ENCODE measurements at places on chromosomes 1 and 21.

- no peak for DNase-seq
These were observed 28.6 kb upstream of the C1orf185 start for GRCh38 chr1:51073456-51073855.

DNA sequence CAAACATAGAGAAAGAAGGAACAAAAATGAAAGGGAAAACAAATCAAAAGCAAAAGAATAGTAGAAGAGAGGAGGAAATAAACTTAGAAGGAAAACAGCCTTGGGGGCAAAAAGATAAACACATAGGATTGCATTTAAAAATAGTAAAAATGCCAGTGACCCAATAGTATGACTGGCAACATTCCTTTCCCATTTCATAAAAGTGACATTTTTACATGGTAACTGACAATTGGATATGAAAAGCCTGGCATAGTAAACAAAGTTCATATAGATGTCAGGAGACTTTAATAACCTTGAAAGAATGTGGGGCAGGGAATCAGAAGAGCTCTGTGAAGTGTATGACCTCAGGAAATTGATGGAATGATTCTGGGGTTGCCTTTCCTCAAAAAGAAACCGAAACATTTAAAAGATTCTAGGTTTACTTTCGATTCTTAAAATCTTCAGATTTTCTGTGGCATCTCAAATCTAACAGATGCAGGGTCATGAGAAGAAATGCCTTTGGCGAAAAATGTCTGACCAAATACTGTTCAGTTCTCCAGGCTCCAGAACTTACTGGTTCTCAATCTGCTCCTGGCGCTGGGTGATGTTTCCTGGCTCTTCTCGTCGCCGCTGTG lies 33.7 kb downstream of the SPTA1 start:
- DNase-seq = no peak

GRCh38 chr1:209927466-209927865 lies 10.6 kb upstream of the SYT14 start:
- no peak for DNase-seq

- no peak for DNase-seq
These were observed 230.8 kb downstream of the PAPPA2 start for GRCh38 chr1:176693697-176694329.

- no peak for DNase-seq
These were observed 72.8 kb downstream of the S100B start for GRCh38 chr21:46532080-46532479.

DNA sequence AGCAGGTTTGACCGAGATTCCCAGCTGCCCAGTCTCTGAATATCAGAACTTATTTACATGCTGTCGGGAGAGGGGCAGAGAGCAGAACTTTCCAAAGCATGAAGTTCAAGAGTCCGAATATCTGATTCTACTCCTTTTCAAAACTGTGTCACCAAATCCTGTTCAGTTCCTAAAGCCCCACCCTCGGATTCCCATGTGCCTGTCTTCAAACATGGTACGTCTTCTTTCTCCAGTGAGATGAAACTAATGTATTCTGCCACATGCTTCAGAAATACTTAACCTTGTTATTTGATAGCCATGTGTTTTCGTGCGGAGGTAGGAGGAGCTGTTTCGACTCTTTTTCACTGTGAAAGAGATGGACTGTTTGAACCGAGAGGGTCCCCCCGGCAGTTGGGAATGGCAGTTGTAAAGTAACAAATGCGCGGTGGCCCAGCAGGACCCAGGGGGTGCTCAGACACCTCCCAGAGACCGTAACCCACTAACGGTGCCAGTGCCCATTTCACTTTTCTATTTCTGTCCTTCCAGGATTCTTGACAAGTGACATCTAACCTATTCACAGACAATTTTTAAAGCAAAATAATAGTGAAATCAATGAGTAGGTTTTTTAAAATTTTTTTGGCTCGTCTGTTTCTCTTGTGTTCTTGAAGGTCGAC lies 67.2 kb downstream of the ZBTB18 start:
- no peak for DNase-seq

GRCh38 chr1:220691053-220691684 lies 1.0 kb downstream of the C1orf115 start:
- no peak for DNase-seq

- no peak for DNase-seq
These were observed 46.8 kb downstream of the MACO1 start for GRCh38 chr1:25477448-25478034.

- DNase-seq = no peak
These were observed 169.3 kb upstream of the KCTD3 start for GRCh38 chr1:215397843-215398242.

- DNase-seq = no peak
These were observed 84.9 kb upstream of the DMRTA2 start for GRCh38 chr1:50508040-50508586.

DNA sequence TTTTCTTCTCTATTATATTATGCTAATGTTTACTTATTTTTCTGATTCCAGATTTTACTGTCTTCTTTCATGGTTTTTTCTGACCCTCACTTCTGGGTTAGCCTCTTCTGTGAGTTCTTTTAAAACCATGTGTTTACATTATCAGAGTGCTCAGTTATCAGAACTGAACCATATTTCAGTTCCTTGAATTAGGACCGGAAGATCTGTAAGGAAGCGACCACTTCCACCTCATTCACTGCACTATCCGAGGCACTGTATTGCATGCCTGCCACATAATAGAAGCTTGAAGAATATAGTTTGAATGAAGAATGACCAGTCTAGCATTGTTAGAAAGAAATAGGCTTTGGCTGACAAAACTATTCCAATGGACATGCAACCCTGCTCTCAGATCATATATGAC lies 281.0 kb upstream of the DEPDC1 start:
- no peak for DNase-seq

DNA sequence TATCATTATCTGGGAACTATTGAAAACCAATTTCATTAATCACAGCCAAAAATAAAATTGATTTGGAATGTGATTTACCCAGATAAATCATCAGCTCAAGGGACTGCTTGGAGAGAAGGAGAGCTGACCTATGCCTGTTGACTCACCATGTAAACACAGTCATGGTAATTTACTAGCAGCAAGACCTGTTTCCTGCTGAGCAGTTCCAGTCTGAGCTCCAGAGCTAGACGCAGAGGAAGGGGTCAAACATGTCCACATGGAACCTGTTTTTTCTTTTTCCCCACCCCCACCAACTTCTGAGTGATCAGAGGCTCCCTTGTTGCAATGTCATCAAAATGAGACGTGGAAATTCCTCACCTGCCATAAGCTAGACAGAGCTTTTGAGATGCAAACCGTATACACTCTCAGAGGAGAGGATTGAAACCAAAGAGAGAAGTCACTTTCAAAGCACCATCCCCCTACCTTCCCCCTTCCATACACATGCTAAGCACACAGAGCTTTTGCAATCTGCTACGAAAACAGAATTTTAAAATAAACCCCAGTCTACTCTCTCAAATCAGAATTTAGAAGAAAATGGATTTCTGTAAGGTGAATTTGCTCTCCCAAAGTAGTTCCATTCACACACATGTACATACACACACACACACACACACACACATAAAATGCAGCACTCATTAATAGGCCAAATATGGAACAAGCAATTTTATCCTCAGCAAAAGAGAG lies 55.9 kb upstream of the PTGFRN start:
- no peak for DNase-seq

DNA sequence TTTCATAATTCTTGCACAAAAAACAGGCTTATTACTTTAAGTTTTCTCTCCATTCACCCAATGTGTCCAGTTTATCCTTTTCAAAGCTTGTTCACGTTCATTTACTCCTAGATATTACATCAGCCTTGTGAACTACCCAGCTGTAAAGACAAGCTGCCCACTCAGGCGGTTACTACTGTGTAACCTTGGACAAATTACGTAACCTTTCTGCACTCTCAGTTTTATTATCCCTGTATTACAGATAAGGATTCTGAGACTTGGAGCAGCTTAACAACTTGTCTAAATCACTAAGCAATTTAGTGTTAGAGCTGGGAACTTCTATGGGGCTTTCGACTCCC lies 20.5 kb upstream of the LPAR3 start:
- no peak for DNase-seq

GRCh38 chr1:116690396-116690848 lies 22.9 kb upstream of the IGSF3 start:
- DNase-seq = no peak

GRCh38 chr1:230109895-230110667 lies 43.0 kb downstream of the GALNT2 start:
- DNase-seq = peak; percentile 12

DNA sequence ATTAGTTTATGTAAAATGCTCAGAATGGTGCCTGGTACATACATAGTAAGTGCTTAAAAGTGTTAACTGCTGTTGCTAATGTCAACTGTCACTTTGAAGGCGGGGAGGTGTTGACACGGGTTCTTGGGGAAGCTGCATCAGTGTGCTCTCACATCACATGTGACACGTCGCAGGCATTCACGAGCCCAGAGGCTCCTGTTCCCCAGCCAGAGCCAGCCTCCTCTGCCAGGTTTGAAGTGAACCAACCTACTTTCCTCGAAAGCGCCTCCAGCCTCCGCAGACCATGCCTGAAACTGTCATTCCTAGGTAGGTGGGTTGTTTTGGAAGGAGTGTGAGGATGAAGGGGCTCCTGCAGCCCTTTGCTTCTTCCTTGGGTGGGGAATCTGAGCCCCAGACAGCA lies 13.8 kb downstream of the GALNT2 start:
- no peak for DNase-seq

- DNase-seq = no peak
These were observed 9.6 kb upstream of the BGLAP start for GRCh38 chr1:156232201-156232894.

- no peak for DNase-seq
These were observed 18.1 kb downstream of the JAK1 start for GRCh38 chr1:64948216-64948615.

- no peak for DNase-seq
These were observed 3.0 kb upstream of the RGS2 start for GRCh38 chr1:192805832-192806323.

- no peak for DNase-seq
These were observed 301.1 kb downstream of the DPYD start for GRCh38 chr1:97619706-97620105.

GRCh38 chr1:212452323-212453155 lies 19.8 kb downstream of the NENF start:
- DNase-seq = no peak

DNA sequence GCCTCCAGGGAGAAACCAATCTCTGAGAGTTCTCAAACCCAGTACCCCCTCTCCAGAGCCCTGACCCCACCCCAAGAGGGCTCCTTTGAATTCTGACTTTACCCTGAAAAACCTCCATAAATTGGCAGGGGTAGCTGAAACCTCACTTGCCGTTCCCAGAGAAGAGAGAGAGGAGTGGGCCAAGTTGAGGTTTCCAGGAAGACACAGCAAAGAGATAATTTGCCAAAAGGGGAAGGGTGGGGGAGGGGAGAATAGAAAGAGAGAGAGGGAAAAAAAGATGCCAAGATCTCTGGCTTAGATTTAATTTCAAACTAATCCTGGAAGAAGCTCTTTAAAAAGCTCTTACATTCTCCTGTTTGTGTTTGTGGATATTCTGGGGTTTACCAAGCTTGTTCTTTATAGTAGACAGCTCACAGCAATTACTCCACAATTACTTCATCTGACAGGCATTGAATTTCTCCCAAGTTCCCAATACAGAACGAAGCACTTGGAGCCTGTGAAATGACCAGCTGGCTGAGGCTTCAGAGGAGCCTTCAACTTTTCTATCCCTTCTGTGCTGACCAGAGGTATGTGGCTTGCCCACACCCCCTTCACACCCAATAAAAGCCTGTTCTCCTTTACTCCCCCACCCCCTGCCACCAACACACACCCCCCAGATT lies 1.1 kb upstream of the GRHL3 start:
- DNase-seq = no peak

GRCh38 chr1:241408170-241408569 lies 51.2 kb upstream of the RGS7 start:
- DNase-seq = no peak

DNA sequence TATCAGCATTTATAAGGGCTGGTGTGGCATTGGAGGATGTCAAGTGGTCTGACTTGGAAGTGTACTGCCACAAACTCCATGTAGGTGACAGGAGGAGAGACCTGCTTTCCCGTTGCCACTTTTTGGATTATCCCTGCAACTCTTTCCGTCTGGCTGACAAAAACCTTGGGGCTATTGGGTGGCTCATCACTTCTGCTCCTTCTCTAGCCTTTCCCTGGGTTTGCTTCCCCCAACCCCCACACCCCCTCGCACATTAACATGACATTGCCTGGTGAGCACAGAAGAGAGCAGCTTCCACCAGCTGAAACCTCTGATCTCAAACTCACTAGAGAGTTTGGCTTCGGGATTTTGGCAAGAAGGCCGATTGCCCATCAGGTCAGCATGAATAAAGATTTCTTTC lies 39.2 kb downstream of the PROX1 start:
- no peak for DNase-seq

DNA sequence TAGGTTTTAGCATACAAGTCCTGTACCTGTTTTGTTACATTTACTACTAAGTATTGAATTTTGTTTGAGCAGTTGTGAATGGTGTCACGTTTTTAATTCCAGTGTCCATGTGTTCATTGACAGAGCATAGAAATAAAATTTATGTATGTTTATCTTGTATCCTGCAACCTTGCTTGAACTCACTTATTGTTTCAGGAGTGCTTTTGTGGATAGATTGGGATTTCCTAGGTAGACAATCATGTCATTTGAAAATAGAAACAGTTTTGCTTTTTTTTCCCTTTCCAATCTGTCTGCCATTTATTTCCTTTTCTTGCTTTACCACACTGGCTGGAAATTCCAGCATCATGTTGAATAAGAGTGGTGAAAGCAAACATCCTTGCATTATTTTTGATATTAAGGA lies 15.0 kb upstream of the ABCG1 start:
- DNase-seq = no peak

DNA sequence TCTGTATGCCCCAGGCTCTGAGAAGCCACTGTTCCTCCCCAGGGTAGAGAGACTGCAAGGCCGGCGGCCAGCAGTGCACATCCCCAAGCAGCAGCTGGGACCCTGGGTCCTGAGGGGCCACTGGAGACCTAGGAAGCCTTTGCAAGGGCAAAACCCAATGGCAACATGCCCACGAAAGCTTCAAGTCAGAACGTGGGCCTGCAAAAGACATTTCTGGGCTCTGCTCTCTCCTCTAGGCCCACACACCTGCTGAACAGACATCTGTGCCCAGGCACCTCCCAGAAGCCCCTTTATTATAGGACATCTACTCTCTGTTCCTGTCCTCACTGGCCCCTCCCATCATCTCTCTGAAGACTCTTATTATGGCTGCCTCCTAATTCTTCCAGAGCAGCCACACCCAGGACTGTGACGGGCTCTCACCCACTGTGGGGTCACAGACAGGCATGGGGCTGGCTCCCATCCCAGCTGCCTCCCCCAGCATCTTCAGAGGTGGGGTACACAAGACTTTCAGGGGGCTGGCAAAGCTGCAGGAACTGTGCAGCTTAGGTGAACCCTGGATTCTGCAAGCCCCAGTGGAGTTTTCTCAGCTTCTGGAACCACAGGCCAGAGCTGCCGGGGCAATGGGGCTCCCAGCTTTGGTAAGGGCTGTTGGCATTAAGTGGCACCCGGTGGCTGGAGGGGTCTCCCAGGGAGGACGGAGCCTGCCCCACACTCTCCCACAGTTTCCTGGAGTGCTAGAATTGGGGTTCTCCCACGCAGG lies 12.6 kb downstream of the TRIM11 start:
- DNase-seq = no peak

GRCh38 chr1:187096689-187097088 lies 267.9 kb downstream of the PLA2G4A start:
- no peak for DNase-seq

GRCh38 chr1:20982316-20982715 lies 194.4 kb downstream of the EIF4G3 start:
- no peak for DNase-seq

Measured in stimulated activated CD4-positive, alpha-beta T cell treated with anti-CD3 and anti-CD28 coated beads, TNF-alpha, amount 100 ng/mL, for 1 hour (primary cell).